GM10248 (cell line): ENCODE measurements at places on chromosomes 3 and 15.

GRCh38 chr3:18501679-18502343, 76.7 kb upstream of the SATB1 start:
- DNase-seq, result no peak

- DNase-seq, result no peak
These were observed 55.3 kb downstream of the TRAT1 start for GRCh38 chr3:108877901-108878300.

- DNase-seq, result no peak
These were observed 312.4 kb downstream of the RSL24D1 start for GRCh38 chr15:54884312-54884711.

DNA sequence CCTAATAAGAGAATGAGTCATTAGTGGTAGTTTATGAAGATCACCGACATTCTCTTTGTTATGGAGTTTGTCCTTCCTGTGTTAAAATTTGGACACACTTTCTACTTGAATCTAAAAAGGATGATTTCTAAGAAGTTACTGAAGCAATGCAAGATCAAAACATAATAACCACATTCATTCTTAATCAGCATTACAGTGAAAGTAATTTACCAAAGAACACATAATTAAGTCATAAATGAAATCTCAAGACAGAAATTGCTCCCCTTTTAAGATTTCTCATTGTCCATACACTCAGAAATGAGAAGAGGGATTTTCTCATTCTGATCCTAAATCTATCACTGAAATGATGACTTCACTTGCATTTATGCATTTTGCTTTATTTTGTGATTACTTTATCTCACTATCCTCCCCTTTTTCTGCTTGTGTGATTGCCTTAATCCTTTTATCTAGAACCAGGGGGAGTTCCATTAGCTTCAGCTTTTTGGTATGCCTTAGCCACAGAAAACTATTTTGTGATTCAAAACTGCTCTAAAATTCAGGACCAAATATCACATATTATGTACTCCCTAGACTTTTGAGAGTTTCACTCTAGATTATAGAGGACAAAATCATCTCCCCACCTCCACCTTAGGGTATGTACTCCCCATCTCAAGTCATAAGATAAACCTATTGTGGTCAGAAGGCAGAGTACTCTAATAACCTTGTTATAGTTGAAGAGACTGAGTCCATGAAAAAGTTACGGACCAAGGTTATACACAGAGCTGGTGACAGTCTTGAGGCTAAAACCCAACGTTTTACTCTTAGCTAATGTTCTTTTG, 817.6 kb upstream of the CFAP20DC start:
- DNase-seq, result no peak

- peak; percentile 22 for DNase-seq
These were observed 651 bp downstream of the UBA3 start for GRCh38 chr3:69079269-69080159.

- DNase-seq, result no peak
These were observed 476 bp downstream of the IP6K2 start for GRCh38 chr3:48716508-48716981.

DNA sequence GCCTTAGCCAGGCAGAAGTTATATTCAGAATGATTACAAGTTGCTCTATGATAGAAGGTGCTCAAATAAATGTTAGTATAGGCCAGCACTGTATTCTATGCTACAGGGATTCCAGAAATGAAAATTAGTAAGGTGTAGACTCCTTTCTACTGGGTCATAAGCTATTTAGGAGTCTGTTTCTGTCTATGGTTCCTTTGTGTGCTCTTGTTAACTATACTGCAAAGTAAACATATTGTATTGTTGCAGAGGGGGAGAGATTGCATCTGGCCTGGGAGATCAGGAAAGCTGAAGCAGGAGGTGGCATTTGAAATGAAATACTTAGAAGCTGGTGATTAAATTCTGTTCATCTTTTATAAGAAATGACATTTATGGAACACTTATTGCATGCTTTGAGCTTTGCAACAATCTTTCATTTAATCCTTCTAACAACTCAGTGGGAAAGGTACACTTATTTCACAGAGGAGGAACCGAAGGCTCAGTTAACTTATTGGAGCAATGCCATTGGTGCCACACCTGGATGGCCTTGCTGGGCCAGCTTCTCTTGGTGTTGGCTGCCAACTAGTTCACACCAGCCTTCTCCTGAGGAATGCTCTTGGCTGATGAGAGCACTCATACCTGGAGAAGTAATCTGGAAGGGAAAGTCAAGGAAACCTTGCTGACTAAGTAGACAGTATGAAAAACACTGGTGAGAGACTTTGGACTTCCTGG, 39.1 kb downstream of the ABHD5 start:
- DNase-seq, result no peak

GRCh38 chr3:48505146-48505545, 1.2 kb upstream of the SHISA5 start:
- peak; percentile 8 for DNase-seq

- DNase-seq, result no peak
These were observed 161.7 kb downstream of the CFAP20DC start for GRCh38 chr3:58888087-58888486.
